Renal cortical epithelial cell (primary cell): ENCODE measurements at places on chromosomes 7 and 10. TPM values are rescaled to one million over a fixed set of nuclear protein-coding genes. Genes with fewer than 3 reads are reported as not detected.
A peak's percentile ranks its signal among the peaks of the same experiment; 100 is the strongest.

DNA sequence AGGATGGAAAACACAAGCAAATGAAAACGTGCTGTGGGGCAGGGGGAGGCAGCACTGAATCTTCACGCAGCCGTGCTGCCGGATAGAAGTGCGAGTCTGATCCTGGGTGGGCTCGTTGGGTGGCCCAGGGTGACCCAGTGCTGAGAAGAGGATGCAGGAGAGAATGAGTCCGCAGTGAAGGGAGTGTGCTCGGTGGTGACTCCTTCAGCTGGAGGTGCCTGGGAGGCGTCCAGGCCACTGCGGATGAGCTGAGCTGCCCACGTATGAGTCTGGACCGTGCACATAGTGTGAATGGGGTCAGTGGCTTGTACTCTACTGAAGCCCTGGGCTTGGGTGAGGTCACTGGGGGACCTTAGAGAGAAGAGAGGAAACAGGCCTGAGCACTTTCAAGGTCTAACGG, 190.0 kb upstream of the MGMT start:
- DNase-seq = no peak

DNA sequence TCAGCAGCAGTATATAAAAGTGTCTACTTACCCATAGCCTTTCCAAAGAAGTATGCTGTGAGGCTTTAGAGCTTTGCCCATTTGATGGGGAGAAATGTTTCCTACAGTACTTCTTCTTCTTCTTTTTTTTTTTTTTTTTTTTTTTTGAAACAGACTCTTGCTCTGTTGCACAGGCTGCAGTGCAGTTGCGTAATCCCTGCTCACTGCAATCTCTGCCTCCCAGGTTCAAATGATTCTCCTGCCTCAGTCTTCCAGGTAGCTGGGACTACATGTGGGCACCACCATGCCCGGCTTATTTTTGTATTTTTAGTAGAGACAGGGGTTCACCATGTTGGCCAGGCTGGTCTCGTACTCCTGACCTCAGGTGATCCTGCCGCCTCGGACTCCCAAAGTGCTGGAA, 101.7 kb upstream of the TMEM26 start:
- DNase-seq = peak; percentile 21

DNA sequence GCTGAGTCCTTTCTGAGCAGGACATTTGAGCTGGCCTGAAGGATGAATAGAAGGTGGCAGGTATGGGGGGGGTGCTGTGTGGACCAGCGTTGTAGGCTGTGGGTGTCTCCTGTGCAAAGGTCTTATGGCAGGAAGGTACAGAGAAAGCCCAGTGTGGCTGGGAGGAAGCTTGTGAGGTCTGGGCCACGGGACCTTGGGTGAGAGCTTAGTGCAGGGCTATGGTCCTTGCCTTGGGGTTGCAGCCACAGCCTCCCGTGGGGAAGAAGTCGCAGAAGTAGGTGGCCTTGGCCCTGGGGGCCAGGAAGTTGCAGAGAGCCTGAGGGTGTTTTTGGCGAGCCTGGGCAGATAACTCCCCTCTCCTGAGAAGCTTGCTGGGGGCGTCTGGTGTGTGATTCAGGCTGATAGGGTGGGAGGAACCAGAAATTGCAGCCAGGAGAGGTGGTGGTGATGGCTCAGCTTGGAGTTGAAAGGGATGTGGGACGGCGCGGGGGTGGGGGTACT, 172.0 kb upstream of the TNRC18 start:
- no peak for DNase-seq

DNA sequence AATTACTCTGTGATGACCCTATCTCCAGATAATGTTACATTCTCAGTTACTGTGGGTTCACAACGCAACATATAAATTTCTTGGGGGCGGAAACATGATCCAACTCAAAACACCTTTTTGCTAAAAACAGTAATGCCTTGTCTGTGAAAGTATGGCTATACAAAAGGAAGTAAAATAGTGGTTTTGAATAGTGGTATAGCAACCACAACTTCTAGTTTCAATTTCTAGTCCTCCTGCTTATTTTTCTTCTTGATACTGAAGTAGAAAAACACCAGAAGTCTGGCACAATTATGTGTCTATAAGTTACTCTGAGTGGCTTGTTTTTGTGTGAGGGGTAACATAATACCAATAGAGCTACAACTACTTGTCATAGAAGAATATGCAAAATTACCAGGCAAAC, 21.5 kb upstream of the ZNF800 start:
- no peak for DNase-seq

- DNase-seq = no peak
These were observed 111.4 kb upstream of the GLCCI1 start for GRCh38 chr7:7857143-7857583.

DNA sequence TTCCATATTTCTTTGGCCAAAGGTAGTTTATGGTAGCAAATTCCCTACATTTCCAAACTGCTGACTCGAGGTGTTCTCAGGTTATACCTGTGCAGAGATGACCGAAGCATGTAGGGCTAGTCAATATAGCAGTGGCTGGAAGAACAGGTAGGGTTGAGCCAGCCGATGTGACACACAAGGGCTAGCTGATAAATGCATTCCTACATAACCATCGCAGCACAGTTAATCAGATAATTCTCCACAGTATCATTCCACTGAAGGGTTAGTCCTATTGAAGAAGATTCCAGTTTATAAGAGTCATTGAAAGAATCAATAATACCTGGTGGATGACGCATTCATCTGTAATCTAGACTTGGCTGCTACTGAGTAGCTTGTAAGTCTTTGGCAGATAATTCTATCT, 220.0 kb downstream of the KIF20B start:
- DNase-seq = peak; percentile 57

DNA sequence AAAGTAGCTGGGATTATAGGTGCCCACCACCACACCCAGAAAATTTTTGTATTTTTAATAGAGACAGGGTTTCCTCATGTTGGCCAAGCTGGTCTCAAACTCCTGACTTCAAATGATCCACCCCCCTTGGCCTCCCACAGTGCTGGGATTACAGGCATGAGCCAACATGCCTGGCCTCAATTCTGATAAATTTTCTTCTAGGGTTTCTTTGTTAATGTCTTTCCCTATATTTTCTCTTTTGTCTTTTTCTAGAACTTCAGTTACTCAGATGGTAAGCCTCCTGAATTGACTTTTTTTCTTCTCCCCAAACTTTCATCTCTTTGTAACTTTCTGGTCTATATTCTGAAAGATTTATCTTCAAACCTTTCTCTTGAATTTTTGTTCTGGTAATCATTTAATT, 12.7 kb upstream of the SMURF1 start:
- DNase-seq = no peak

GRCh38 chr7:108716783-108717182, 147.1 kb downstream of the DNAJB9 start:
- DNase-seq = no peak

DNA sequence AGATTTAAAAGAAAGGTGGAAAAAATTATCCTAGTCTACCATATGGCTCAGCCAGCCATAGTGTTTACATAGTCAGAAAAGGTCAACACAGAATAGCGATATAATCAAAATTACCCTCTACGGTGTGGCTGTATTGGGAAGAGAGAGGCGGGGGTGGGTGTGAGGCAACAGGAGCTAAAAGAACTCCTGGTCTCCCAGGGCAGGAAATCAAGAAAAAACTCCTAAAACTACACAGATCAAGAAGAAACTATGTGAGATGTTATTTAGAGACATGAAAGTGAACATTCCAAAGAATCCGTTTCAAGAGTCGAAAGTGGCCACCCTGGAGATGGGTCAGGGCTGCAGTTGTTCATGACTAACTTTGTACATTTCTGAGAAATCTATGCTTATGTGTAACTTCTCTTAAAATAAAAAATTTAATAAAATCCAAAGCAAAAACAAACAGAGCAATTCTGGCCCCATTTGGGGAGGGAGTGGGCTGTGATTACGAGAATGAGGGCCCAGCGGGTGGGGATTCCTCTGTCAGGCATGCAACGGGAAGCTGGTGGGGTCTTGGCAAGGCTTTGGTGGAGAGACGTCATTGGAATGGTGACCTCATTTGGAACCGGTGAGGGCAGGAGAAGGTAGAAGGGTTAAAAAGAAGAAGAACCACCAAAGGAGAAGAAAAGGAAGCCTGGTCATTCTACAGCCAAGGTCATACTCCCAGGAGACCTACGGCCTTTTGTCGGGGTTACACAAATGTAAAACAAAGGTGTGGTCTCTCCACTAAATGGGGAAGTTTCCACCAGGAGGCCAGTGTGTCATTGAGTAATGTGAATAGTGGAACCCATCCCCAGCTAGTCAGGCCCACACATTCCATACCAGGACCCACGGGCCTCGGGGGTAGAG, 71.2 kb upstream of the DUSP5 start:
- peak; percentile 88 for DNase-seq

DNA sequence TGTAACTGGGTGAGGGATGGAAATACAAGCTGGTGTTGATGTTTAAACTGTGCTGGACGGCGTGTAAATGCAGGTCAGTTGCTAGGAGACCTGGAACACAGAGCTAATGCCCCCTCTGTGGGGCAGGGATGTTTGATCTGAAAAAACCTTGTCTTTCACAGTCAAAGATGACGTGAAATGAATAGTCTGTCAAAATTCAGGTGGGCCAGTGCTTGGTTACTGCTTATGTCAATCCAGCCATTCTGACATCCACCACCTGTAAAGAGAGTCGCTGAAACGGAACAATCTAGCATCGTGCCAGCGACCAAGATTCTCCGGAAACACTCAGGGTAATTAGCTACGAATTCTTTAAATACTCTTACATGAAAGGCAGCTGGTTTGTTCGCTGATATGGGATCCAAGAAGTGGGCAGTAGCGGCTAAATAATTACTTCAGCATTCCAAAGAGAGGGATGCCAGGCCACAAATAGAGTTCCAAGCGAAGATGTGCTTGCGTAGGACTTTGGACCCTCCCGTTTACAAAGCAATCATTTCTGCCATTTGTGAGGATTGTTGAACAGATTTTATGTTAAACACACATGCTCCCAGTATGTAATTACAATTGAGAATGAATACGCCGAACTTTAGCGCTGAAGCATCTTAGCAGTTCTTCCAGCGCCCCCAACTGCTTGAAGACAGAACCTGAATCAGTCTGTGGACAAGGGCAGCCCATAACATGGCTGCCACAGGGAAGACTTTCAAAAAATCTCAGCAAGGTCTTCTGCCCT, 7.3 kb upstream of the ASB4 start:
- DNase-seq = peak; percentile 65

DNA sequence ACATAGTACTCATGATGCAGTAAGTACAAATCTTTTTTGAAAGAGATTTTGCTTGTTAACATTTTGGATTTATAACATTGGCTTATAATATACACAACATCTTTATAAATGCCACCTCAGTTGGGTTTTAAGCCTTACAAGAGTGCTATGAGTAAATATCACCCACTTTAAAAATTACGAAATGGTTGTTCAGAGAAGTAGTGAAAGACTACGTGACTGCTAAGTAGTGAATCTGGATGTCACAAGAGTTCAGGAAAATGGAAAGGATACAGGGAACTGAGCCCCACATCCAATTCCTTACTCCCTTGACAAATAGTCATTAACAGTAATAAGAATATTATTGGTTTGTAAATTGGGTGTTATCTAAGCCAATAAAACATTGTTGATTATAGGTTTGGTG, 20.0 kb downstream of the TMEM106B start:
- DNase-seq = no peak

GRCh38 chr10:52954407-52954806, 181.8 kb upstream of the MBL2 start:
- peak; percentile 25 for DNase-seq

NUPR2 gene
- 0.20 TPM in 1 of 2 replicates, not detected in the other for total RNA-seq

CNTNAP2 gene
- total RNA-seq = 0.25 and 12.9 TPM in 2 replicates

HOXA1 gene
- total RNA-seq = 1.0 and 1.8 TPM in 2 replicates

TASOR2 gene
- 68.4 and 110 TPM in 2 replicates for total RNA-seq

ADRA2A gene
- 0.15 TPM in 1 of 2 replicates, not detected in the other for total RNA-seq

DGKB gene
- total RNA-seq = not detected in 2 replicates
